H7 (cell line): ENCODE measurements at places on chromosomes 3 and 15.

- DNase-seq = no peak
Observed at GRCh38 chr3:42732829-42733459, 30.3 kb upstream of the HHATL start.

DNA sequence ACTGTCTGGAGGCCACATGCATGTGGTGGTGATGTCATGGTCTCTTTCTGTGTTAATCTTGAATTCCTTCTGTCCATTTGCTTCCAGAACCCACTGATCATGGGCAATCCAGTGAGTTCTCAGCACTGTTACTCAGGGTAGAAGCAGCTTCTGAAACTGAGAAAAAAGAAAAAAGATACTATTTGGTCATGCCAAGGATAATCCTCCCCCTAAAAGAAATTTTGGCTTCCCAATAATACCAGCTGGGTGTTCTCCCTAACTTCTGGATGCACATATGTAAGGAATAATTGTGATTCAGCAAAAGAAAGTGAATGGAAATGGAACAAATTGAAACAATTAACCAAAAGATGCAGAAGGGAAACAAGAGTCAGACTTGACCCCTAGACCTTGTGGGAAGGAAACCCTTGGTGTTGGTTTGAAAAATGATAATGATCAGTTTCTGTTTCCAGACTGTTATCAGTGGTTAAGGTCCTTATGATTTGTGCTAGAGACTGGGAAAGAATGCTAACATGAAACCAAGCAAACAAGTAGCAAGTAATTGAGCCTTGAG lies 92.3 kb downstream of the RBMS3 start:
- DNase-seq = no peak

DNA sequence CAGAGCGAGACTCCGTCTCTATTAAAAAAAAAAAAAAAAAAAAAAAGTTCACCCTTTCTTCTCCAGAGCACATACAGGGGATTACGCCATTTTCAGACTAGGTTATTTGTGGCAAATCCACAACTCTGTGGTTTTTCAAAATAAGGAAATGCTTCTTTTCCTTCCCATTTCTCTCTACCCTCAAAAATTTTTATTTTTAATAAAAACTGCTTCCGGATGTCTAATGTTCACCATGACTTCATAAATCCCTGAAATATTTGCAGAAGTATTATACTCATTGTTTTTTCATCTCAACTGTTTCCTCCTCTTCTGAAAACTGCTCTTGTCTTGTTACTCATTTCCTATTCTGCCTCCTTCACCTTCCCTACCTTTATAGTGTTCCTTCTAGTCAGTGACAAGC lies 45.0 kb upstream of the SLC12A8 start:
- DNase-seq = no peak

DNA sequence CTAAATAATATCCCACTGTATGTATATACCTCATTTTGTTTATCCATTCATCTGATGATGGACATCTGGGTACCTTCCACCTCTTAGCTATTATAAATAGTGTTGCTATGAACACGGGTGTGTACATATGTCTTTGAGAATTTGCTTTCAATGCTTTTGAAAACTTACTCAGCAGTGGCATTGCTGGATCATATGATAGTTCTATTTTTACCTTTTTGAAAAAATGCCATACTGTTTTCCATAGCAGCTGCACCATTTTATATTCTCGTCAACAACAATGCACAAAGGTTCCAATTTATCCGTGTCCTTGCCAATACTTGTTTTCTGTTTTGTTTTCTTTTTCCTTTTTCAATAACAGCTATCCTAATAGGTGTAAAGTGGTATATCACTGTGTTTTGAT lies 77.1 kb downstream of the PEAK1 start:
- no peak for DNase-seq

GRCh38 chr3:100536093-100536492 lies 43.7 kb downstream of the TMEM45A start:
- no peak for DNase-seq

DNA sequence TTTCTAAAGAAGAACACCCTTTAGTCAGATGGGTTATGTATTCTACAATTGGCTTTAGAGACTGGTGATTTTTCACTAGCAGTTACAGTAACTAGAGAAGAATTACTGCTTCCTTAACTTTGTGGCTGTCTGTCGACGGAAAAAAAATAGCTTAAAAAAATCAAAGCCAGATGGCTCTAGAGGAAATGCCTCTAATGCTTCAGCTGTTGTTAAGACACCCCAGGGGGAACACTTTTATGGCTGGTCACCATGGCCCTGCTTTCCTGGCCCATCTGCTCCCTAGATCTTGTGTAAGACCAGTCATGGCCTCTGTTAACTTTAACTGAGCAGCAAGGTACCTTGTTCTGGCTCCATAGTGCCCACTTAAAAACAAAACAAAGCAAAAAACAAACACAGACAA lies 198.6 kb upstream of the PLSCR5 start:
- no peak for DNase-seq

GRCh38 chr3:124663690-124664089 lies 66.6 kb upstream of the UMPS start:
- no peak for DNase-seq

DNA sequence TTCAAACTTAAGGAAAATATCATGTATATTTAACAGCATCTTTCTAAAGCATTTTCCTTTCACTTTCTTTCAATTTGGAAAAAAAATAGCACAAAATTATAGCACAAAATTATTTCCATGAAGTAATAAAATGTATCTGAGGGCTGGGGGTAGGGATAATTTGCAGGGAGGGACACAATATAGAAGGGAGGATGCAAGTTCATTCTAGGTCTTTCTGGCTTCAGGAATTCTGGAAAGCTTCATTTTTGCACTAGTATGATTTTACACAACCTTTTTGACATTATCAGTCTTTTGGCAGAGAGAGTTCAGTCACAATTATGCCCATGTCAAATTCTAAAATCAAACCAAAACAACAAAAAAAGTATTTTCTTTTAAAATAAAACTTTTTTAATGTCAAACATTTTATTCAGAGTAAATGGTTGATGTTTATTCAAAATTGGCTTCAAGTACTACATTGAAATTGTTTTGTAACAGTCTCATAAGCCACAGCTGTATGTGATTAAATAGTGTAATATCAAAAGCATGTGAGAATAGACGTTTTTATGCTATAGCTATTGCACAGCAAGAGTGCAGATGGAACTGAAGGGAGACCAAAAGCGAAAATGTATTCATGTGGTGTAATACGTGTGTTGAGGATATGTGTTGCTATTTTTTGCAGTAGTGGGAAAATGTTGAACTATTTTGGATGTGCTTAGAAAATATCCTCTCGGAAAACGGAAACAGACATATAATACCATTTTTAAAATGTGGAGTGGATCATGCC lies 5.8 kb downstream of the RBMS3 start:
- no peak for DNase-seq

DNA sequence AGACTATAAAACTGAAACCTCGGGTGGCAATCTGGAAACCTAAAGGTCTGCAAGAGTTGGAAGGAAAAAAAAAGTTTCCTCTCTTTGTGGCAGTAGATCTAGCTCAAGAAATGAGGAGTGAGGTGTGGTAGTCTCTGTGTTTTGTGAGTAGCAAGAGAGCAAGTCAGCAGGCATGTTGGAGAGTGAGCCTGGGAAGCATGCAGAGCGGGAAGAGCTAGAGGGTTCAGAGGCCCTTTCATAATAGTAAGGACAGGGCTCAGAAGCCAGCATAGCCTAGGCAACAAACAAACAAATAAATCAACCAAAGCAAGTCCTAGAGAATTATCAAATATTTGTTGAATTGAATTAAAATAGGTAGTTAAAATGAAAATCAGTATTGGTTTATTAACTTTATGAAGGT lies 189.7 kb upstream of the CBLB start:
- peak; percentile 5 for DNase-seq

DNA sequence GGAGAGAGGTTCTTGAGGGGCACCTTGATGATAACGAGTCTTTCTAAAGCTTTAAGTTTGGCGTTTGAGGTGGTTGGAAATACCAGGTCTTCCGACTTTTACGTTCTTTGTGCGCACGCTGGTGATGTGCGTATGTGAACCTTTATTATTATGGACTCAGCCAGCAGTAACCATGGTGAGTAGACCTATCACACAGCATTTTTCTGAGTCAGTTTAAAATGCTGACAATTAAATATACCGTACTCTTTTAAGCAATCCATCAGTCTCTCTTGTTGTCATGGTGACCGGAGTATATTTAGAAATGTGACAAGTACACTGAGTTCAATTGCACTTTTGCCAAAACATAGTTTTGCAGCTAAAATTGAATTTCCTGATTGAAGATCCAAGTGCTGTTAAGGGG lies 172.2 kb downstream of the LPP start:
- DNase-seq = no peak

- peak; percentile 4 for DNase-seq
Observed at GRCh38 chr3:117692416-117692995, 982.9 kb downstream of the TUSC7 start.

DNA sequence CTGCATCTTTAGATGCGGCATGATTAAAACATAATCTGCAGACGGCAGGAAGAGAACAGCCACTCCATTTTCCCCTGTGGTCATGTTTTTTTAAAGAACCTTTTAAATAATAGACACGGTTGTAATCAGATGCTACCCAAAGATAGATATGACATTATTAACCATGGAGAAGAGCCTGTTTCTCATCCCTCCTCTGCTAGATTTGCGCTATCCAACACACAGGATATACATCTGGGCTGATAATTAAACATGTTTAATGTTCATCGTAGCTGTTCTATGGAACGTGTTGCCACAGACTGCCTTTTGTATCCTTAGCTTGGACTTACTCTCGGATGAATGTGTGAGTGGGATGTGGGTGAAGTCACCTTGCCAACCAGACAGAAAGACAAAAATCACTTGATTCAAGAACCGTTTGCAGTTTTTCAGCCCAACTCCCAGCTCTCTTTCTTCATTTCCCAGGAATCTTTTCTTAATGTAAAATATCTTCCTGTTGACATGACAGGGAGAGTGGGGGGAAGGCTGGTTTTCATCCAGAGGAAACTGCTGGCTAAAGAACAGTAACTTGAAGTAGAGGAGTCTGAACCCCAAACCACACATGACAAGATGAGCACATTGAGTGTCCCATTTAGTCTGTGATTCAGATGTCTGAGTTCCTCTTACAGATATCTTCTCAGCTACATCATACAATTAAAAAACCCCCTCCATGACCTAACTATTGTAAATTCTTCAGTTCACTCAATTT lies 118.6 kb upstream of the PRICKLE2 start:
- no peak for DNase-seq

- DNase-seq = no peak
Observed at GRCh38 chr3:72244396-72244795, 459.4 kb upstream of the PROK2 start.

GRCh38 chr3:122493296-122493695 lies 21.4 kb downstream of the KPNA1 start:
- no peak for DNase-seq

DNA sequence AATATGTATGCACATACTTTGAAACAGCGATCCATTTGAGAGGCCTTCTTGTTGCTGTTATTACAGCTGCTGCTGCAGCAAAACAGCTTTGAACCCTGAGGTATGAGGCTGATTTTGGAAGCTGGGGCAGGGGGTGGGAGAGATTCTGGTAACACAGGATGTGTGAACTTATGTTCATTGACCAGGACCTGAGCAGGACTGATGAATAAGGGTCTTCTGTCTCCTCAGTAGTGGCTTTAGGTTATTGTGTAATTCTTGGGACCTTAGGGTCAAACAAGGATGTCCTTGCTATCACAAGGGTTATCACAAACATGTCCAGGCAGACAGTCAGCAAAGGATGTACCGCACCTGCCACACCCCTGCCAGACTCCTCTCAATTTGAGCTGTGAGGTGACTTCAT lies 41.6 kb downstream of the CTDSPL start:
- DNase-seq = no peak
